ENCODE measurements at places on chromosomes 13 and 19.

DNA sequence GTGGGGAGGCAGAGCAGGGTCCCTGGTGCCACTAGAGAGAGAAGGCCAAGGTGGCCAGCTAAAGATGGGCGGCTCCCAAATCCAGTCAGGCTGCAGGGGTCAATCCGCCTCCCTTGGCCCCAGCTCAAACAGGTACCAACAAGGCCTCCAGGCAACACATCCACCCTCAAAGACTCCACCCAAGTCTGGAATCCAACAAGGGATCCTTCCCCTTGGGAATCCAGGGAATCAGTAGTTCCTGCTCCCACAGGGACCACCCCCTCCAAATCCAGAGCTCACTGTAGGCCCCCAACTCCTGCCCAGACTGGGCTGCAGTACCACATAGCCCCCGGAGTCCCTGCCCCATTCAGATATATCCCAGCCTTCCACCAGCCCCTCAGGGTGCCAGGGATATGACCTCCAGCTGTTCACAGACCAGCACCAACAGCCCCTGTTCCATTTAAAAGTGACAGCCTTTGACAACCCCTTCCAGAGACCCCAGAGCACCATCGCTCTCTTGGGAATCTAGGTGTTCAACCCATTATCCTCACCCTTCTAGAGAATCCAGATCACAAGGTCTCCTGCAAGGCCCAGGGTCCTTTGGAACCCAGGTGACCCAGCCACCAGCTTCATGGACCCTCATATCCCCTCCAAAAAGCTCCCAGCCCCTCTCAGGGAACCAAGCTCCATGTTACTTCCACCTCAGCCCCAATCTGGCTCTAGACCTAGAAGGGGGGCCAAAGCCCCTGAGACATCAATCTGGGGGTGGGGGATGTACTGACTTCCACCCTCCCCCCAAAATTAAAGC, 3.2 kb downstream of the ERF start:
- DNase-seq = no peak

- DNase-seq = no peak
Observed at GRCh38 chr13:22839603-22840530, 340.9 kb upstream of the SGCG start.

DNA sequence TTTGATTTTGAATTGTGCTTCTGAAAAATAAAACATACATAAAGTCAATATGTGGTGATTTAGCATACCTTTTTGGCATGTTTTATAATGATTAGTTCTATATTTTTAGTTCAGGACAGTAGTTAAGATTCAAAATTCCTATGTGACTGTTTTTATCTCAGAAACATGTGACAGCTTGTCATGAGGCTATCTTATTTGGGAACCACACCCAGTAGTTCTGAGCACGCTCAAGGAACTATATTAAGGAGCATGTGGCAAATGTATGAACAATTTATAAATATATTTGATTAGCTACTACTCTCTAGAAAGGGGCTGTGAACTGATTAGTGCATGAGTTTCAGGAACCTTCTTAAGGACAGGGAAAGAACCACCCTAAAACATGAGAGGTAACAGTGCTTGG, 38.8 kb downstream of the FGF9 start:
- no peak for DNase-seq

DNA sequence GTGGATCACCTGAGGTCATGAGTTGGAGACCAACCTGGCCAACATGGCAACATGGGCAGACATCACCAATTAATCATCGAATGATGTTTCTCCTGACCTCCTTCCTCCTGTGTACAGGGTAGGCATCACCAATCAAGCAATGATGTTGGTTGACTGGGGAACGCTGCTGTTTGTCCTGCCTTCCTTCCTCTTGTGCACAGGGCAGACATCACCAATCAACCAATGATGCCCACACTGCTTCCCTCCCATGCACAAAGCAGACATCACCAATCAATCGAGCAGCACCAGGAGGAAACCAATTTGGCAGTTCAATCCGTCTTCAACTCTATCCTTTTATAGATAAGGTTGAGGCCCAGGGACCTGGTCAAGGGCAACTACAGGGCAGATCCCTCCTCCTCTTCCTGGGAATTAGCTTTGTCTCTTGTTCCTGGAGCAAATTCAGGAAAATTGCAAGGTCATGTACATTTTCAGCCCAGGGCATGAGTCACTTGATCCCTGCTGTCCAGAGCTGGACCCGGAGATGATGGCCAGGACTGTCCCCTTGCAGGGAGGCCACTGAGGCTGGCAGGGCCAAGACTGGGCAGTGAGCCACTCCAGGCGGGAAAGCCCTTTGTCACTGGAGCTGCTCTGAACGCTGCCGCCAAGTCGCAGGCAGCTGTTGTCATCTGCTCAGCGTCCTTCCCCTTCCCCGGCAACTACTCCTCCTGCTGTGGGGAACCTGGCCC, 5.3 kb upstream of the CSNK1G2 start:
- DNase-seq = no peak

- no peak for DNase-seq
Observed at GRCh38 chr13:56166864-56167263, 973.9 kb upstream of the PRR20A start.

DNA sequence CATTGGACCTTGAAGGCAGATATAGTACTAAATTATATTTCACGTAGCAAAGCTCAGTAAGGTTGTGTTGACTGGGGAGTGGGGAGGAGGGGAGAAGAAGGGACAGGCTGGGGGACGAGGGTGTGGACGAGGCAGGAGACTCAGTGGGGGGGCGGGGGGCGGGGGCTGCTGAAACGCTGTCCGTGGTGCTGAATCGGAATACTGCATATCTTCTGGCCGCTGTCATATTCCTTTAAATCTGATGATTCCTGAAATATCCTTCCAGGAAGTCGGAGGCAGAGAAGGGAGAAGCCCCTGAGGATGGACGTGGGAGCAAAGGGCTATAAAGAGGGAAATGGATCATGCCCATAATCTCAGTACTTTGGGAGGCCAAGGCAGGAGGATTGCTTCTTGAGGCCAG, 34.7 kb upstream of the CASP14 start:
- DNase-seq = no peak

GRCh38 chr19:18271433-18271841, 2.8 kb downstream of the IQCN start:
- DNase-seq = no peak

GRCh38 chr13:44664308-44664707, 88.2 kb upstream of the TSC22D1 start:
- no peak for DNase-seq

DNA sequence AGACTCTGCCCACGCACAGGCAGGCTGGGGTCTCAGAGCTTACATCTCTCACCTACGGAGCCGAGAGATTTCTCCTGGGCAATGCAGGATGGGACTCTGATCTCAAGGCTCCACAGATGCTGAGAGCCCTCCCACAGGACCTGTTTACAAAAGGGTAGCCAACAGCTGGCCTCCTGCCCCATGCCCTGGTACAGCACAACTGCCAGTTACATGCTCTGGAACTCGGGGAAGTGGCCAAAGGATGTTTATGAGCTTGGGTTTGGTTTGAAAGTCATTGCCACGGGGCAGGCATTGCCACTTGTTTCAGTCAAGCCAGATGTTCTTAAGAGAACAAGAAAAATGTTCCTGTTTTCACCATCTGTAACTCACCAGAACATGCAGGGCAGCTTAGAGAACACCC, 3.5 kb downstream of the DHRS12 start:
- DNase-seq = no peak

DNA sequence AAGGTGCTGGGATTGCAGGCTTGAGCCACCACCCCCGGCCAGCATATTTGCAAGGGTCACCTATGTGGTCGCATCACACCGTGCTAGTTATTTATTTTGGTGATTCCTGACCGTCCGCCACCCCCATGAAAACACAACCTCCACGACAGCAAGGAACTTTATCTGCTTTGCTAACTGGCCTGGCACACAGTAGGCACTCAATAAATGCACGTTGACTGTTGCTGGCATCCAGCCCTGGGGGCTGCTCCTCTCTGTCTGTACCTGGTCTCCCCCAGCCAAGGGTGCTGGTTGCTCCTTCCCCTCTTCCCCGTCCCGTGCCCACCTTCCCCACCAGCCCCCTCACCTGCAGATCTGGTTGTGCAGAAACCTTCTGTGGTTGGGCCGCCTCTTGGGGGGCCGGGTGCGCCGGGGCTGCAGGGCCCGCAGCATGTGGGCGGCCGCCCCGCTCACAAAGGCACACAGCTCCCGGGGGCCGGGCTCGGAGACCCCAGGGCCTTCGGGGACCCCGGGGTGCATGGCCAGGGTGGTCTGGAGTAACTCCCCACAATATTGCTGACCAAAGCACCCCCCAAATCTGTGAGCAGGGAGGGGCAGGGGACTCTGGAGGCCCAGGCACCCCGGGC, 401 bp downstream of the C19orf85 start:
- no peak for DNase-seq

DNA sequence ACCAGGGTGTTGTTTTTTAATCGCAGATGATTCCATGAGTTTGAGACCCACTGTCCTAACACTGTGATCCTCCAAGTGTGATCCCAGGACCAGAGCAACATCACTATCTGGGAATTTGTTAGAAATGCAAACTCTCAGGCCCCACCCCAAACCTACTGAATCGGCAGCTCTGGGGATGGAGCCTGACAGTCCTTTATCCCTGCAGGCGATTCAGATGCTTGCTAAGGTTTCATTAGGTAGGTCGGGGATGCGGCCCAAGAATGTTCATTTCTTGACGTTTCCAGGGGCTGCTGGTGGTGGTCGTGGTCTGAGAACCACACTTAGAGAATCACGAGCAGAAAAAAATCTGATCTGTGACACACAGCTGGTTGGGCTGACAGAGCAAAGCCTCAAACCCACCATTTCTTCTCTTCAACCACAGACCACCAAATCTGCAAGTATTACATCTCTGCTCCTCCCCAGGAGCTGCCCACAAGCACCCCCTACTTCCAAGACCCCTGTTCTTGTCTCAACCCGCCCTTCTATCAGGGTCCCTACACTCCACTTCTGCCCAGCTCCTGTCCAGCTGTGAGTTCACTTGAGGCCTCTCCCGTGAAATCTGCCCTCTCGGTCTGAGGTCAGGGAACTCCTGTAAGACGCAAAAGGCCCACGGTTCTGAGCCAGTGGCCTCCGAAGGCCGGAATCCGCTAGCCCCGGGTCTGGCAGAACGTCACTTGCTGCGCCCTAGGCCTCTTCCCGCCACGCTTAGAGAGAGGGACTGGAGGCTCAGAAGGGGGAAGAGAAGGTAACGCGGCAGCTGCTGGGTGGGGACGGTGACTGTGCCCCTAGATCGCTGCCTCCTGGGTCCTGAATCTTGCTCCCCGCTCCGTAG, 1.1 kb upstream of the FARP1 start:
- no peak for DNase-seq

DNA sequence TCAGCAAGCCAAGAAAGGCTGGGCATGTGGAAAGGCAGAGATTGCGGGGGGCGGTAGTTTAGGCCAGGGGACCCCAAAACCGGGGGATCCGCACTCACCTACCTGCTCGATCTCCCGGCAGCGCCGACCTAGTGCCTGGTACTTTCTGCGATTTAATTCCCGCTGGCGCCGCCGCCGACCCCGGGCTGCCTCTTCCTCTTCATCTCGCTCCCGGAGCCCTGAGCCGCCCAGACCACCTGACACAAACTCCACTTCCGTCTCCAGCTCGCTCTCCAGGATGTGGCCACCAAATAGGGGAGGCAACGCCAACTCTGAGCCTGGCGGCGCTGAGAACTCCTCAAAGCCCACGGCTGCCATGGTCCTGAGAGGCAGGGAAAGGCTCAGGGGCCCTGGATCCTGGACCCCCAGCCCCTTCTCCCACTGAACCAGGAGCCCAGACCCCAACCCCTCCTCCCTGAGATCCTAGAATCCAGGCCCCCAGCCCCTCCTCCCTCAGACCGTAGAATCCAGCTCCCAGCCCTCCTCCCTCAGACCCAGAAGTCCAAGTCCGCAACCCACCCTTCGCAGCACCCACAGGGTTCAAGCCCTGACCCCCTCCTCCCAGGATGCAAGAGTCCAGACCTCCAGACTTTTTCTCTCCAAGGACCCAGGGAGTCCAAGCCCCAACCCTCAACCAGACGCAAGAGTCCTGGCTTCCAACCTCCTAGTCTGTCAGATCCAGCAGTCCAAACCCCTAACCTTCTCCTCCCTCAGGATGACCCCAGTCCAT, 933 bp downstream of the TFPT start:
- peak; percentile 23 for DNase-seq

GRCh38 chr13:33081666-33082065, 65.4 kb downstream of the KL start:
- no peak for DNase-seq

DNA sequence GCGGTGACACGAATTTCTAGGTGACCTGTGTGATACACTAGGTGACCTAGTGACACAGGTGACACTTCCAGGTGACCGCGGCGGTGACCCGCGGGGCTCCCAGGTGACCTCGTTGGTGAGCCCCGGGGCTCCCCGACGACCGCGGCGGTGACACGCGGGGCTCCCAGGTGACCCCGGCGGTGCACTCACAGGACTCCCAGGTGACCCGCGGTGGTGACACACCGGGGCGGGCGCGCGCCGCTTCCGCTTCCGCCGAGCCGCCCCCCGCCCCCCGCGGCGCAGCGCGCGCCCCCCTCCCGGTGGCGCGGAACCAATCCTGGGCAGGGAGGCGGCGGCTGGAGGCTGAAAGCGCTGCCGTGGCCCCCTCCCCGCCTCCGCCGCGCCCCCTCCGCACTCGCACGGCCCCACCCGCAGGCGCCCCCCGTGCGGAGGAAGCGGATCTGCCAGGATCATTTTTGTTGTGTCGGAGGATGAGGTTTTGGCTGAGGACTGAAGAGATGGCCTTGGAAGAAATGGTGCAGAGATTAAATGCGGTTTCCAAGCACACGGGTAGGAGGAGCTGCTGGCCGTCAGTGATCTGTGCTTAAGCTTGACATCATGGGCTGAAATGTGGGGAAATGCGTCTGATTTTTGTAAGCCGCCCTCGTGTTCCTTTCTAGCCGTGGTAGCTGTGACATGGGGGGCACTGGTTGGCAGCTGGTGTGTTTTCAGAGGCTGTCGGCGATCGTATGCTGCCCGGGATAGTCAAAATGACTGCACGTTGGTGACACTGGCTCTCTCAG, at the start of gene MCF2L:
MCF2L (plus strand) TSS at position 305 of the 782 bp plus-strand sequence; CDS start at position 471, 166 bp downstream.
- DNase-seq = peak; percentile 37

GRCh38 chr13:49530457-49530856, 34.7 kb downstream of the PHF11 start:
- DNase-seq = no peak

GRCh38 chr13:20400774-20401173, 124.9 kb downstream of the CRYL1 start:
- DNase-seq = no peak

DNA sequence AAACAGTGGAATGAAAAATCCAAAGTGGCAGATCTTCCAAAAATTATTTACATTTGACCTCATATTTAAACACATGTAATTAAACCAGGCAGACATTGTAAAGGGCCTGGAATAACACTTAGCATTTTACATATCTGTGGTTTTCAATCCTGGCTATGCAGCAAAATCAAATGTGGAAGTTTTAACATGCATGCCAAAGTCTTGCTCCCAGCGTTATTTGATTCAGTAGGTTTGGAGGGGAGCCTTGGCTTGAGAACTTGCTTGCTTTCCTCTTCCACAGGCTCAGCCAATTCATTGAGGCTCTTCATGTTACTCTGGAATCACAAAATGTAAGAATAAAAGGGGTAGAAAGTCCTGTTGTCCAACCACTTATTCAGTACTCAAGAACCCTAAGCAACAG, 42.5 kb upstream of the INTS6 start:
- no peak for DNase-seq

Data from activated T-cell treated with anti-CD3 and anti-CD28 coated beads for 4 hours (primary cell).